ENCODE measurements at places on chromosomes 12 and 14.

GRCh38 chr12:89801284-89801683 lies 92.6 kb upstream of the ATP2B1 start:
- DNase-seq = no peak

DNA sequence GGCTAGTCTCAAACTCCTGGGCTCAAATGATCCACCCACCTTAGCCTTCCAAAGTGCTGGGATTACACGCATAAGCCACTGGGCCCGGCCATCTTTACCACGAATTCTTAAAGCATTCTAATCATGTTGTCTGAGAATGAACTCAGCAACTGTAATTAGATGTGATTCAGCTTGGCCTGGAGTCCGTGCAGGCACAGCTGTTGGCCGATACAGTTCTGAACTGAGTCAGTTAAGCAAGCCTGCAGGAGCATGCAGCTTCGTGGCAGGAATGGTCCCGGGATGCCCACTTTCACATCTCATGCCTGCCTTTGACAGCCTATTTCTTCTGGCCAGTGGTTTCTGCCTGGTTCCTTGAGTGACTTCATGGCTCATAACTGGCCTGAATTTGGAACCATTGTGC lies 194.1 kb downstream of the ANO6 start:
- DNase-seq = no peak

- no peak for DNase-seq
These were observed 486.2 kb downstream of the NAV3 start for GRCh38 chr12:78316631-78317468.

DNA sequence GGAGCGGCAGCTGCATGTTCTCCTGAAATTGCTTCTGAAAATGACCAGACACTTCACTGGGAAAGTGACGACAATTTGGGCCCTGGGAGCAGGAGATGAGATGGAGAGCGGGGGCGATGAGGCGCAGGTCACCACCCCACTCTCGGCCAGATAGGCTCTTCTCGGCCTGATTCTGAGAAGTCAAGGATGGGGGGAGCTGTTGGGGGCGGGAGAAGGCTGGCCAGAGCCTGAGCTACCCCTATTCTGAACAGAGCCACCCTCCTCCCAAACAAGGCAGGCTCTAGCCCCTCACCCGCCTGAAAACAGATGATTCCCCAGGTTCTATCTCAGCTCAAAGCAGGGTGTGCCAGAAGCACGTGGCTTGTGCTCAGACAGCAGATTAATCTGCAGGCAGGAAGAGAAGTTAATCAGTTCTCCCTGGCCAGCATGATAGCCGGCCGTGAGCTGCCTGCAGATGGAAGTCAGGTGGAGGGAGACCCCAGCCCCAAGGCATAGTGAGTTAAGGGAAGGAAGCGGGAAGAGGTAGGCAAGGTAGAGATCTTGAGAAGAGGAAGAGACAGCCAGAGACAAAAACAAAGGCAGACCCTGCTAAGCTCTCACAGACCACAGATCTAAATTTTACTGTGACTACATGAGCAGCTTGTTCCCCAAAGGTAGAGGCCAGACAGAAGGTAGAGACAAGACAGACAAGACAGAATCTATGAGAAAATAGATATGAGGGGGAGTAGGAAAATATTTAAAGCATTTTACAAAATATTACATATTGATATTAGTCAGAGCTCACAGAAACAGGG lies 10.9 kb upstream of the TAC3 start:
- peak; percentile 52 for DNase-seq

DNA sequence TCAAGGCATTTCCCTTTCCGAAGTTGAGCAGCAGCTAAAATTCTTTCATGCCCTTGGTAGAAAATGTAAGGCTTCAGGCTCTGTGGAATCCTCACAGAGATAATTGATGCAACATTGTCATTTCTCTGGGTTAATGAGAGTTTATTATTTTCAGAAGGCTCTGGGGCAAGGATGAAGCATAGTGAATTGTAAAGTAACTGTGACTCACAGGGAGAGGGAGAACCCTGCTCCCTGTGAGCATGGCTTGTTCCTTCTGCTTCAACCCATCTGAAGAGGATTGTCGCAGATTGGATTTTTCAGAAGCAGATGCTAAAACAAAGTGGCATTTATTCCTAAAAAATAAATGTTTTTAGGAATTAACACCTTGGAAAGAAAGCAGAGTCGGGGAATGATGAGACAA lies 41.2 kb downstream of the APOBEC1 start:
- no peak for DNase-seq

GRCh38 chr12:108856428-108857157 lies 790 bp downstream of the SSH1 start:
- peak; percentile 51 for DNase-seq

GRCh38 chr14:102028733-102029132 lies 58.1 kb downstream of the HSP90AA1 start:
- DNase-seq = no peak

- DNase-seq = peak; percentile 42
These were observed 15.3 kb downstream of the WDR20 start for GRCh38 chr14:102154821-102155549.

- no peak for DNase-seq
These were observed 27.4 kb upstream of the RXYLT1 start for GRCh38 chr12:63752283-63752682.
